CD8-positive, alpha-beta memory T cell (primary cell): ENCODE measurements at places on chromosomes 4 and X.

- no peak for DNase-seq
Observed at GRCh38 chr4:184526228-184526627, 51.9 kb upstream of the IRF2 start.

GRCh38 chr4:25811841-25812240 lies 50.9 kb downstream of the SEL1L3 start:
- DNase-seq: no peak

DNA sequence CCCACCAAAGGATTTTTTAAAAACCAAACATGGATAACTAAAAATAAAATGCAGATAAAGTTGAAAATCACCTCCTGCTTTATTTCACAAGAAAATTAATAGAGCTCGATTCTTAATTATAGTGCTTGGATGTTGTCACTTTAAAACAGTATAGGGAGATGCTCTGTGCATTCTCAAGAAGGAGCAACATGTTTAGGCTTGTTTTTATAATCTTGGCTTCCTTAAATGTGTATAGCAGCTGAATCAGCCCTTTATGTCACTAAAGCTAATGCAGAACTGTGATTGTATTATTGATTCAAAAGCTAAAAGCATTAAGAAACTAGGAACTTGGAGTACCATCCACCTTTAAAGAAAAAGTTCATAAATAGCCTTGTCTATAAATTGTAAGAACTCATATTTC lies 12.9 kb downstream of the UTP3 start:
- DNase-seq: no peak

GRCh38 chrX:113726898-113727297 lies 857.0 kb upstream of the HTR2C start:
- DNase-seq: no peak

GRCh38 chrX:9164086-9164485 lies 130.2 kb upstream of the FAM9B start:
- DNase-seq: no peak

DNA sequence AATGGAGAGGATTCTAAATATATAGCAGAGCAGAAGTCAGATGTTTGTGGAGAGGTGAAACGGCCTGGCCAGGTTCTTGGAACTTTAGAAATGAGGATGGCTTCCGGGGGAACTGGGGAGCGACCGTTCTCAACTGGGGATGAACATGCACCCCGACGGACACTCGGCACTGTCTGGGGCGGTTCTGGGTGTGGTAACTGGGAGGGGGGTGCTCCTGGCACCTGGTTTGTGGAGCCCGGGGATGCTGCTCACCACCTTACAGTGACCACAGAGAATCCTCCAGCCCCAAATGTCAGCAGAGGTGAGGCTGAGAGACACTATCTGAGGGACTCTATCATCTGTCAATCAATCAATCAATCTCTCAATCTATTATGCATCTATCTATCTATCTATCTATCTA lies 69.0 kb upstream of the PPP2R3B start:
- no peak for DNase-seq

DNA sequence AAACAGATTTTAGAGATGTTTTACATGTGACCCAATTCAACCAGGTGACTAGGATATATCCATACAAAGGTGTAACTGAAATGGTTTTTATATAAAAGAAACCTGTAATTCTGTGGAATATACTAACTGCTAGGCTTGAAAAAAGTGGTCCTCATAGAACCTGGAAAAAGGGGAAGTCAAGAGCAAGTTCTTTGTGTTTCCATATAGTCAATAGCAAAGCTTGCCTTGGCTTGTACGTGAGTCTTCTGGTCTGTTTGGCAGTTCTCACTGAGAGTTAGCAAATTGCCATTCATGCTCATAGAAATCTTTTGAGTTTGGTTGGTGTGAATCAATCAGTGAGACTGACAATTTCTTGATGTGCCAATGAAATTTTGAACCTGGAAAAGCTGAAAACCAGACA lies 79.4 kb upstream of the SMIM10 start:
- DNase-seq: no peak

DNA sequence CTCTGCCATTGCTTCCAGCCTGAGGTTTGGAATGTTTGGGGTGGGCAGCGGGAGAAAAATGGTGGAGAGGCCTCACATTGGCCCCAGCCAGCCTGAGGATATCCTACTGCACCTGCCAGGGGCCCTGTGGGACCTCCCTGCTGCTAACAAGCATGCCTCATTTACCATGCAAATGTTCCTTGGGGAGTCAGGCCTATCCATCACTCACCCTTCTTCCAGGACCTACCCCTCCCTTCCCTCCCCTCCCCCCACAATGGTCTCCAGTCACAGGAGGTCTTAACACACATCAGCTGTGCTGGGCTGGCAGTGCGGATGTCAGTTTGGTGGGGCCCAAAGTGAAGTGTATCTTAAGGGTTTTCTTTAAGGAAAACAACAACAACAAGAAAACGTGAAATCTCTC lies 139.2 kb downstream of the SHOX start:
- DNase-seq: no peak

DNA sequence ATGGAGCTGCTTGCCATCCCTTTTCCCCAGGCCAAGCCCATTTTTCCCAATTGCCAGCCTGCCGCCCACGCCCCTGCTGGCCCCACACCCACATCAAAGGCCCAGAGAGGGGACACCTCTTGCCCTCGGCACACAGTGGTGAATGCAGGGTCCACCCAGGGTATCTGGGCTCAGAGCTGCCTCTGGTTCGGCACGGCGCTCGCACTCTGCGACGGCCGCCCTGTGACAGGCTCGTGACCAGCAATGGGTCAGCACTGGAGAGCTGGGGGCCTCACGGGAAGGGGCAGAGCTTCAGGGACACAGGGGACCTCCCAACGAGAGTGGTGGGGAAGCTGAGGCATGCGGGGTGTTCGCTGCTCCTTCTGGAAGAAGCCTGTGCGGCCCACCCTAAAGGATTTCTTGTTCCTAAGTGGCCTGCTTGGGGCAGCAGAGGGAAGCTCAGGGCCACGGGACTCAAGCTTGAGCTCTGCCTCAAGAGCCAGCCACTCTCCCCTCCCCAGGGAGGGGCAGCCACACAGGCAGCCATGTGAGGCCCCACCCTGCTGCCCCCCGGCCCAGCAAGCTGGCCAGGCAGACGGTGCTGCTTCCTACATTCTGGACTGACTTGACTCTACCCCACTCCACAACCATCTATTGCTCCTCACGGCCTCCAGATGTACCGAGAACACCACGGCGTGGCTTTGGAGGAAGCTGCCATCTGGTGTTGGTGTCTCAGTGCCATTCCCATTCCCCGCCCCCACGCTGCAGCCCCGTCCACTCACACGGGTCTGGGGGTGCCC lies 73.7 kb downstream of the ABLIM2 start:
- no peak for DNase-seq

GRCh38 chrX:136447308-136447707 lies 40.4 kb upstream of the BRS3 start:
- no peak for DNase-seq

GRCh38 chrX:151169783-151170182 lies 6.6 kb upstream of the GPR50 start:
- no peak for DNase-seq

- DNase-seq: no peak
Observed at GRCh38 chr4:70437197-70437596, 34.8 kb upstream of the MUC7 start.

GRCh38 chr4:22686141-22686540 lies 6.6 kb upstream of the GBA3 start:
- no peak for DNase-seq

DNA sequence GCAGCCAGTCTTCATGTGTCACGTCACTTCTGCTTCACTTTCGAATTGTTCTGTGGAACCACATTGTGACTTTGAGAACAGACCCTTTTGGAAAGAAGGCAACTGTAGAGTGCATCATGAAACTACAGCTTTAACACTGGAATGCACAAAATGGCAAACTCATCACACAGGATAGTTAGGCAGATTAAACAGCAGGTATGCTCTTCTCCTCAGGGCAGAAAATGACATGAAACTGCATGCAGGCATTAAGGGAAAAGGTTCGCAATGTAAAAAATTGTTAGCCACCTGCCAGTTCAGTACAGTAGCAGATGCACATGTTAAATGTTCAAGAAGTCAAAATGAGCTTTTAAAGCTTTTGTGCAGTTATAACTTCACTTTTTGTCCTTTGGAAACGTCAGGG lies 864.6 kb upstream of the IGFBP7 start:
- no peak for DNase-seq

DNA sequence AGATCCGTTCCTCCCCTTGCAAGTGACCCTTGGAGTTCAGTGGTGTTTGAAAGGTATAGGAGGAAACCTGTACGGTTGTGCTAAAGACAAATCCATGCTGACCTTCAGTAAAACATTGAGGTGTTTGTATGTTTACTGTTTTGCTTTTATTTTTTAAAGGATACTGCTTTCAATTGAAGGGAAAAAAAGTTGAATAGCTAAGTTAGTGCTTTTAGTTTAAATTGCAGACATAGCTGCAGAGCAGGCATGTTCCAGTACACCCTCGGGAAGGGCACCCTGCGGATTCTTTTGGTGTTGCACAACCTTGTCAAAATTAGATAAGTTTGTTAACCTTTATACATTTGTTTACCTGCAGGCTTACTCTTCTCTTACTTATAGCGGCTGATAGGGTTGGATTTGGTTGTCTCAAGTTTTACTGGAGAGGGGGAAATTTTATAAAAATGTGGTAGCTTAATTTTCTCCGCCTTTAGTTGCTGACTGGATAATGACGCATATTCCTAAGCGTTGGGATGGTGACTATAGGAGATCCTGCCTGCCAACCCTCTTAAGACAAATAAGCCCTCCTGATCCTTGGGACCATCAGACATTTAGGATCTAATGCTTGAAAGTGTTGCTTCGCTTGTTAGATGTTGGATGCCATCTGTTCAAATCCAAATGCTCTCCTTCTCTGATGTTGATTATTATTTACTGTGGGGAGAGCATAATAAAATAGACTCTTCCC lies 2.0 kb downstream of the RAPGEF2 start:
- no peak for DNase-seq

- no peak for DNase-seq
Observed at GRCh38 chr4:30537456-30537855, 182.7 kb upstream of the PCDH7 start.

- no peak for DNase-seq
Observed at GRCh38 chr4:94298725-94299252, 43.8 kb downstream of the HPGDS start.

- no peak for DNase-seq
Observed at GRCh38 chrX:12962041-12962504, 12.8 kb upstream of the TMSB4X start.

DNA sequence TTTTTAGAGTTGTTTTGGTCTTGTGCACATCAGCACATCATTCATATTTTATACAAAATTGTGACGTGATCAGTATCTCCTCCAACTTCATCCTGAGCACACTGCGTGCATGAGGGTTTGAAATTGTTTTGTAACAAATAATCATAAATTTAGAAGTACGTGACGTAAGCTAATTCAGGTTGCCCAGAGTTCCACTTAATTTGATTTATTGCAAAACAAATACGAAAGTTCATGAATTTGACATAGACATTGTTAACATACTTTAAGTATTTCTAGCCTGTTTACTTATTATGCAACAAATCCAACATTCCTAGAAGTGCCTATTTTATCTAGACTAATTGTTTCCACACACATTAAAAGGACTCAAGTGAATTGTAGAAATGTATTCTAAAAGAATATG lies 48.3 kb downstream of the MAP7D3 start:
- DNase-seq: no peak

GRCh38 chrX:41338436-41338835 lies 4.5 kb downstream of the DDX3X start:
- DNase-seq: no peak

DNA sequence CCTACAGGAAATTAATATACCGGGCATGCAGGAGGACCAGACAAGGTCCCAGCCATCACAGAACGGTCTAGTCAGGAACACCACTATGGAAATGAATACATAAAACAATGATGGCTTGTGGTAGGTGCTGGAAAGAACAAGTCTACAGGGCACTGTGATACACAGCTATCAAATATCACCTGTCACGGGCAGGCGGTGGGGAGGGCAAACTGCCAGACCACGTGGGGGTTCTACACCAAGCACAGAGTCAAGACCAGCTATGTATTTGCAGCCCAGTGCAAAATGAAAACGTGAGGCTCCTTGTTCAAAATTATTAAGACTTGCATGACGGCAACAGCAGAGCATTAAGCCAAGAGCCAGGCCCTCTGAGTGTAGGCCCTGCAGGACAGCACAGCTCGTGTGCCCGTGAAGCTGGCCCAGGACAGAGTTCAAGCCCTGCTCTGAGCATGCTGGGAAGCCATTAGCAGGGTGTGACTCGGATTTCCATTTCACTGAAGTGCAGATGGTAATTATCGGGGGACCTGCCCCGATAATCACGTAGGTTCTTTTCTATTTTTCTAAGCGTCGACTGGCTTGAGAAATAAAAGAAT lies 83.6 kb downstream of the JAKMIP1 start:
- no peak for DNase-seq

DNA sequence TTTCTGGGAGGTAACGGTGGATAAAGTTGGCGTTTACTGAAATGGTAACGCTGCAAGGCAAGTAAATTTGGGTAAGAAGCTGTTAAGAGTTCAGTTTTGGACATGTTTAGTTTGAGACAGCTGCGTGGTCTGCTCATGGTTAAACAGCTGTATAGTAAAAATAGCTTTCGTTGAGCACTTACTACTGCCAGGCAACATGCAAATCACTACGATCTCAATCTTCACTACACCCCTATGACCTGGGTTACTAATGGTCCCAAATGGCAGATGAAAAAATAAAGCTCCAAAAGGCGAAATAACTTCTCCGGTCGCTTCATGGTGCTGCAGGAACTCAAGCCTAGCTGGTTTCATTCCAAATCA lies 22.2 kb downstream of the FABP2 start:
- DNase-seq: no peak

GRCh38 chr4:54391104-54391503 lies 162.0 kb downstream of the PDGFRA start:
- DNase-seq: no peak

DNA sequence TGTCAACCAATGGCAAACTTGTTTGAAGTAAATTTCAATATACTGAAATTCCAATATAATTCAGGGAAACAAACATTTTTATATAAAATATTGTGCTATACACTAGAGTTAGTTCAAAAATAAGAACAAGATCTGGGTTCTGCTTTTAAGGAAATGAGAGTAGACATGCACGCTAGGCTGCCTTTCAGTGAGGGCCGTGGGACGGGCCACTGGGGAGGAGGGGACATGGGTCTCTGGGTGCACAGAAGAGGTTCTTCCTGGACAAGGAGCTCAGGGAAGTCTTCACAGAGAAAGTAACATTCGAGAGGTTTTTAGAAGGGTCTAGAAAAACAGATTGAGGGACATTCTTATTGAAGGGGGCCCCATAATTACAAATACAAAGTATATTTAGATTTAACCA lies 64.4 kb downstream of the SHROOM3 start:
- DNase-seq: no peak

- DNase-seq: no peak
Observed at GRCh38 chrX:119693996-119694451, 1.1 kb upstream of the SEPTIN6 start.

DNA sequence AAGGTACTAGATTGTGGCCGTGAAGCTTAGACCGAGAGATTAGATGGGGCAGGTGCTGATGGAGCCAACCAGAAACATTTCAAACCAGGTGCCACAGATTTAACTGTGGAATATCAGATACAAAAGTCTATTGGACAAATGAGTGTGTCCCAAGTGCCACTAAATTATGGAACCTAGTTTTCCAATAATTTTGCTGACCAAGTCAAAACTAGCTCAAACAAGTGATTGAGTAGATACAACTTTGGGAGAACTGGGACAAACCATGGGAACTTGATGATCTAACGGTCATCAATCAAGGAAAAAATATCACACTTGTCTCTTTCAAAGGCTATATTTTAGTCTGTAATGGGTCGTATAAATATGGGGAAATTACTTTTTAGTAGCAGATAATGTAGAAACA lies 562.9 kb downstream of the KCNIP4 start:
- DNase-seq: no peak

- DNase-seq: no peak
Observed at GRCh38 chr4:105551965-105552746, at the start of gene ARHGEF38. Gene ARHGEF38 (plus strand): TSS chr4:105552620. CDS start chr4:105552766, 146 bp downstream.

GRCh38 chrX:3360881-3361280 lies 14.4 kb upstream of the MXRA5 start:
- DNase-seq: no peak
